ENCODE measurements at places on chromosomes 4 and X. TPM values are rescaled to one million over a fixed set of nuclear protein-coding genes. Genes with fewer than 3 reads are reported as not detected.
A peak's percentile ranks its signal among the peaks of the same experiment; 100 is the strongest.

GRCh38 chr4:35771571-35771970 lies 472.7 kb downstream of the ARAP2 start:
- no peak for DNase-seq

GRCh38 chr4:145276050-145276449 lies 95.7 kb upstream of the OTUD4 start:
- DNase-seq = no peak

Gene NXF2
- polyA plus RNA-seq = 0.10 TPM

Gene STPG2
- 0.39 TPM for polyA plus RNA-seq

Gene AFM
- polyA plus RNA-seq = 8.7 TPM

DNA sequence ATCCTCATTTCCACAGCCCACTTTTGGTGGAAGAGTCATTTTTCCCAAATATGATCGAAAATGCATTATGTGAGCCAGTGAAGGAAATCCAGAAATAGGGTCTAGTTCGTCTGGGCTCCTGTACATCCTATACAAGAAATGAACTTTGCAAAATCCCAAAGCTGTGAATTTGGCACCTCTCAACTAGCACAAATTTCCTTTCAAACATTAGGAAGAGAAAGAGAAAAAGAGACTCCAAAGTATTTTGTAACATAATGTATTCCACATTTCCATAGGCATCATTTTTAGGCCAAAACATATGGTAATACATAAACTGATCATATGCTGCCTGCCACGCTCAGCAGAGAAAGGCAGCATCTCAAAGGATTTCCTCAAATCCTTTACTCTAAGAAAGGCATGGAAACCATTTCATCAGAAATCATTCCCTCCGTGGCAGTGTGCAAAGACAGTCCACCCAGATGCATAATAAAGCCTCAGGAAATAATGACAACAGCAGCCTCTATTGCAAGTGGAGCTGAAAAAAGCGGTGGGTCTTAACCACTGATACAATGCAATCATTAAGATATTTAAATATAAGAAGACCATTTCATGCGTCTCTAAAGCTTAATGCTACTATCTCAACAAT lies 56.8 kb downstream of the ANOS1 start:
- no peak for DNase-seq

GRCh38 chr4:4592414-4592813 lies 50.6 kb upstream of the STX18 start:
- no peak for DNase-seq

Gene NXF2B
- 2.8 TPM for polyA plus RNA-seq

Gene STK32B
- polyA plus RNA-seq = 9.6 TPM

- DNase-seq = no peak
Observed at GRCh38 chrX:13658602-13659001, 5.7 kb downstream of the TCEANC start.

GRCh38 chrX:153863251-153863991 lies 22.6 kb downstream of the L1CAM start:
- DNase-seq = no peak

GRCh38 chr4:174404677-174405076 lies 117.6 kb downstream of the HPGD start:
- DNase-seq = no peak

DNA sequence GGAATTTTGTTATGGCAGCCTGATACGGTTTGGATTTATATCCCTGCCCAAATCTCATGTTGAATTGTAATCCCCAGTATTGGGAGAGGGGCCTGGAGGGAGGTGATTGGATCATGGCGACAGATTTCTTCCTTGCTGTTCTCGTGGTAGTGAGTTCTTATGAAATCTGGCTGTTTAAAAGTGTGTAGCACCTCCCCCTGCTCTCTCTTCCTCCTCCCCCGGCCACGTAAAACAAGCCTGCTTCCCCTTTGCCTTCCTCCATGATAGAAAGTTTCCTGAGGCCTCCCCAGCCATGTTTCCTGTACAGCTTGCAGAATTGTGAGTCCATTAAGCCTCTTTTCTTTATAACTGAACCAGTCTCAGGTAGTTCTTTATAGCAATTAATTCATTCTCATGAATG lies 37.9 kb downstream of the SUPT20HL2 start:
- DNase-seq = no peak

Gene SLC39A8
- polyA plus RNA-seq = 24.3 TPM

GRCh38 chrX:106585478-106585877 lies 26.3 kb upstream of the RADX start:
- DNase-seq = no peak

DNA sequence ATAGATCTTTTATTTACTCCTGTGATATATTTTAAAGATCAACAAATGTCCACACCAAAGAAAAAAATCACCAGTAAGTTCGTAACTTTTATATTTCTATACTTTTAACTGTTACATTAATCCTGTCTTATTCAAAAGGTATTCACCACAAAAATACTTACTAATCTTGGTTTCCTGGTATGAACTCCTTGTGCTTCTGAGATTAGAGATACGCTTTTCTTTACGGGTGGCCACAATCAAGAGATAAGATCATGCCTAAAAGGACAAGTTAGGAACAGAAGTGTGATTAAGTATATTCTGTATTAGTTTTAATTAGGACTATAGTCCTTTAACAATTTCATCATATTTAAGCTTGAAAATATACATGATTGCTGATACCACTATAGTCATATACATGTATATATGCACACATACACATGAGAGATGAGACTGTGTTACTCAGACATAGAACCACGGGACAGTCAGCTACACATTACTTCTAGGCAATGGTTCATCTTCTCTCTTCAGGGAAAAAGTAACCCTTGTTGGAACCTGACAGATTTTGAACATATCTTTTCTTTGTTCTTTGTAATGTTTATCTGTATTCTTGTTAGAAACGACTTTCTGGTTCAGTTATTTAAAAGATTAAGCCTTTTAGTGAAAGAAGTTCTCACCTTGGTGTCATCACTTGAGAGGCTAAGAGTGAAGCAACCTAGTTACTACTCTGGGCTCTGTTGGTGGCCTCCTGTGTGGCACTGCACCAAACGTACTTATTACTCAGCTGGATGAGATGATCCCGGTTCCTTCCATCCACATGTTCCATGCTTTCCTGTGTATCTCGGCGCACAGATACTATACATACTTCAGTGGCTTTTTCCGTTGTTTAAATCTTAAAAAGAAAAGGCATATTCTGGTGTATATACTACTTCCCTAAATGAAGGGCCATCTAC lies 146.1 kb downstream of the CBR4 start:
- DNase-seq = no peak

GRCh38 chrX:40090961-40091360 lies 6.8 kb downstream of the BCOR start:
- no peak for DNase-seq

DNA sequence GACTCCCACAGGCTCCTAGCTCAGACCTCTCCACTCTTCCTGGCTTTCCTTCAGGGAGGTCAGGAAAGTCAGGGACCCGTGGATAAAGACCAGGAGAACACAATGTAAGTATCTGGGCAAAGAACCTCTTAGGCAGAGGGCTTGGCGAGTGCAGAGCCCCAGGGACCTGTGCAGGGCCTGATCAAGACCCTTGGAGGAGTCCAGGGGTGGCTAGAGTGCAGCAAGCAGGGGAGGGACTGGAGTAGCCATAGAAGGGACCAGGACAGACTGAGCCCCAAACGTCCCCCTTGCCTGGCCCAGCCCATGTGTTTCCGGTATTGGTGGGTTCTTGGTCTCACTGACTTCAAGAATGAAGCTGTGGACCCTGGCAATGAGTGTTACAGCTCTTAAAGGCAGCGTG lies 5.9 kb upstream of the TNIP2 start:
- DNase-seq = no peak

Gene GABRB1
- polyA plus RNA-seq = 0.50 TPM

GRCh38 chr4:119498527-119498926 lies 130.1 kb downstream of the PDE5A start:
- DNase-seq = peak; percentile 39

- no peak for DNase-seq
Observed at GRCh38 chr4:169795585-169795984, 37.8 kb upstream of the HPF1 start.

Gene TRIM75
- polyA plus RNA-seq = not detected

- no peak for DNase-seq
Observed at GRCh38 chr4:112147697-112148096, 2.4 kb downstream of the FAM241A start.

Data from left renal pelvis (tissue), 4 donors.